HT1080 (cell line): ENCODE measurements at places on chromosomes 12 and 14. TPM values are rescaled to one million over a fixed set of nuclear protein-coding genes. Genes with fewer than 3 reads are reported as not detected.

The TSPAN19 gene
- 0.10 TPM in 1 of 2 replicates, not detected in the other for total RNA-seq

The SERPINA9 gene
- not detected in 2 replicates for total RNA-seq

The ACVRL1 gene
- total RNA-seq = 0.87 and 1.0 TPM in 2 replicates

The TEAD4 gene
- 61.9 and 80.0 TPM in 2 replicates for total RNA-seq

DNA sequence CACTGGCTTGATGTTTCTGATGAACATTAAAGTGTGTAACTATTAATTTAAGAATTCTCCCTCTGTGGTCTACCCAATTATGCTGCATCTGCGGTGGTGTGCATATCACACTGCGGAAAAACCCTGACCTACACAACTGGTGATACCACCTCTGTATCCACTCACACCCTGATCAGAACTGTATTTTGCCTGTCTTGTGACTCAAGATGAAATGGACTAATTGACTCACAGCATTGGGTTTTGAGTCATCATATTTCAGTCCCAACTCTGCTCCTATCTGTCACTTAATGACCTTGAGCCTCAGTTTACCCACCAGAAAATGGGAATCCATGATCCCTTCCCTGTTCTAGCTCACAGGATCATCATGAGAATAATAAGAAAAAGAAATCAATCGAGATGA is 65.6 kb downstream of the NUAK1 start:
- no peak for DNase-seq

The PLEKHD1 gene
- not detected in 2 replicates for total RNA-seq

DNA sequence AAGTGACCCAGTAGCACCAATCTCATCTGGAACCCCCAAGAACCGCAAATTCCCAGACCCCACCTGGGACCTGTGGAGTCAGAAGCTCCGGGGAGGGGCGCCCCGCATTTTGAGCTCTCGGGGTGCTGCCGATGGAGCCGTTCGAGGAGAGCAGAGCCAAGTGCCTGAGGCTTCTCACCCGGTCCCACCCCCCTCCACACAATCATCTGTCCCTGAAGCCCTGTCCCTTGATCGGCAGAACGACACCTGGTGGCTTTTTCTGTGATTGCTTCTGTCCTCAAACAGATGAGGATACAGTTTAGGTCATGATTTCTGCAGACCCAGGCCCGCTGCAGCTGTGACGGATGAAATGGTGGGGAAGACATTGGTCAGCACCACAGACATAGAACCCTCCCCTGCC is 74.7 kb downstream of the NOC4L start:
- DNase-seq = no peak

- no peak for DNase-seq
Measured at GRCh38 chr12:93103154-93103553, 174.1 kb upstream of the EEA1 start.

DNA sequence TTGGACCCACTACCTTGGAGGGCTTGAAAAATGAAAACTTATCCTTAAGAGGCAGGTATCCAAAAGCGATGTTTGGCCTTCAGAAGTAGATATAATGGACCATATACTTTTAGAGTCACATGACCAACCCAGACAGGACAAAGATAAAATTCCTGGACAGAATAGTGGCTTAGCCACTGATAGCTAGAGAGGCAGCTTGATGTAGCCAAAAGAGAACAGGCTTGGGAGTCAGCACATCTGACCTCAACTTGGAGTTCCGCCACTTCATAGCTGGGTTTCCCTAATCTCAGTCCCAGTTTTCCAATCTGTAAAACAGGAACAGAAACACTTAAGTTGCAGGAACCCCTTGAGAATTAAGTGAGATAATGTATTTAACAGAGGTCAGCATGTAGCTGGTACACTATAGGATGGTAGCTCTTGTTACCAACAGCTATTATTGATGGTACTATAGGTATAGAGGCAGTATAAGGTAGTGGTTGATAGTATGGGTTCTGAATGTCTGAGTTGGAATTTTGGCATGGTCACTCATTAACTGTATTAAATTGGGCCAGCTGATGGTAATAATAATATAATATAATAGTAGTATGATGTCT is 63.2 kb upstream of the USP44 start:
- no peak for DNase-seq
